ENCODE measurements at places on chromosomes 1 and 21.

- no peak for DNase-seq
These were observed 11.9 kb upstream of the RPS6KA1 start for GRCh38 chr1:26517766-26518049.

GRCh38 chr1:91725989-91726721 is 159.8 kb downstream of the TGFBR3 start:
- DNase-seq, result peak; percentile 88

DNA sequence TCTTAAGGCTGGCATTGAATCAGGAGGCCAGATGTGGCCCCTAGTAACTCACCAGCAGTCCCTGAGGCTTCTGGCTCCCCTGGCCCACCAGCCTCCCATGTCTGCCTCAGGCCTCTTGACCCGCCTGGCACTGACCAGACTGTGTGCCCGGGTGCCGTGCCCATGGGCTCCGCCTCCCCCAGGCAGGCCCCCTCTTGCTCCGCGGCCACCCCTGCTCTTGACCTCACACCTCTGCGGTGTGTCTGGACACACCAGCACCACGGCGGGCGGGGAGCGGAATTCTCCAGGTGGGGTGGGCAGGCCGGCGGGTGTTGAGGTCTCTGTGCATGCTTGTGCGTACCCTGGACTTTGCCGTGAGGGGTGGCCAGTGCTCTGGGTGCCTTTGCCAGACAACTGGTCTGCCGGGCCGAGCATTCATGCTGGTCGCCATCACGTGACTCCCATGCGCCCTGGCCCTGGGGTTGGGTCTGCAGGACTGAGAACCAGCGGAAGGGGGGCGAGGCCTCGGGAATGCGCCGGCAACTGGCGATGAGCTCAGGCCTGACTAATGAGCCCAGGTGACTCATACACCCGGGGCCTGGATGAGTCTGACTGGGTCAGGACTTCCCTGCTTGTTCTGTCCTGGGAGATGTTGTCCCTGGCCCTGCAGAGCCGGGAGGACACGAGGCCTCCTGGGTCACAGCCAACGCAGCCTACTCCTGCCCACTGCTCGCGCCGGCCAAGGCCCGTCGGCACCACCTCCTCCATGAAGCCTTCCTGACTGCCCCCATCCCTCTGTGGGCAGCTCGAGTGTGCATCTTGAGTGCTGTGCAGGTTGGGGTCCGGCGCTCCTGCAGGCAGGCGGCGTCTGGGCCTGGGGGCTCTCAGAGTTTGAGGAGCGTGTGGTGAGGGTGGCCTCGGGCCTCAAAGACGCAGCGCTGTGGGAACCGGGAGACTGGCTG is 22.6 kb downstream of the COL18A1 start:
- DNase-seq, result peak; percentile 82

DNA sequence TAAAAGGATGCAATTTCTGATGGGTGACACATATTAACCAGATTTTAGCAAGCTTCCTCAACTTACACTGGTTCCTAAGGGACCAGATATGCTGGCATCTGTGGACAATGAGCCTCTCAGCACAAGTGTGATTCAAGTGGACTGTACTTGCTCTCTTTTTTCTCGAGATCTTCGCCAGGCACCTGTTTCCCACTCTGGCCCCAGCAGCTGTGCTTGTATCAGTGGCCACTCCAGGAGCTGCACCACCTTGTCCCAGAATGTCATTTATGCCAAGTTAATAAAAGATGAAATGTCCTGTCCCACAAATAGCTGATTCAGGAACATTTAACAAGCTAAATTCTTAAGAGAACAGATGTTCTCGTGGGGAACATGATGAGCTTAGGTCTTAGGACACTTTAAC is 14.6 kb downstream of the C1orf198 start:
- DNase-seq, result no peak

DNA sequence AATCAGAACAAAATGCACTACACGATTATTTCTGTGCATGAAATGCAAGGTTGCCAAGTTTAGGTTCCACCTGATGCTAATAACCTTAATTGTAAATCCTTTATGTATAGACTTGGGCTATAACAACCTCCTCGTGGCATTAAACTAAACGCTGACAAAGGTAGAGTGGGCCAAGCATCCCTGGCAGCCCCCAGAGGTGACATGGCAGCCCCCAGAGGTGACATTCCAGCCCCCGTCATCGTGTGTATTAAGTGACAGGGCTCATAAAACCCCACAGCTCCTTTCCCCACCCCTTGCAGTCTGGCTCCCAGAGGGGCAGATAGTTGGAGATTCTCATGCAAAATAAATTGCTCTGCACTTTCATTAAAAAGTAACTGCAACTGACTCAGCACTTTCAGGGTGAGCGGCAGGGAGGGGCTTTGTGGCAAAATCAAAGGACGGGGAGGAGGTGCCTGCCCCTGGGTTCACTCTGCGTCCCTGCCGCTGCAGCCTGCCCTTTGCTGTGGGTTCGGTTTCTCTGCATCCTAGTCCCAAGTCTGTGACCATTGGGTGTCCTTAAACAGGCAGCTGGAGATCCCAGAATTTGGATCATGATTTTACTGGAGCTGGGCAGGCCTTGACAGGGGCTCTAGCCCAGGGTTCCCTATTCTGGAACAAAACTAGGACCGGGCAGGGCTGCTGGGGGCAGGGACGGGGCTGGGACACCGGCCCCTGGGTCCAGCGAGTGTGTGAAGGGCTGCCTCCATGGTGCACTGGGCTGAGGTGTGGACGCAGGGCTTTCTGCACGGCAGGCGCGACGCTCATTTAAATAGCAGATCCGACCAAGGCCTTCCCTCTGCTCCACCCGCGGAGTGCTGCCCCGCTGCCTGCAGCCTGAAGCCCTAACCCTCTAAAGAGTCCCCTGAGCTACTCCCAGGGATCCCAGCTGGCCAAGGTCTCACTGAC is 234.9 kb upstream of the VAMP3 start:
- DNase-seq, result no peak

DNA sequence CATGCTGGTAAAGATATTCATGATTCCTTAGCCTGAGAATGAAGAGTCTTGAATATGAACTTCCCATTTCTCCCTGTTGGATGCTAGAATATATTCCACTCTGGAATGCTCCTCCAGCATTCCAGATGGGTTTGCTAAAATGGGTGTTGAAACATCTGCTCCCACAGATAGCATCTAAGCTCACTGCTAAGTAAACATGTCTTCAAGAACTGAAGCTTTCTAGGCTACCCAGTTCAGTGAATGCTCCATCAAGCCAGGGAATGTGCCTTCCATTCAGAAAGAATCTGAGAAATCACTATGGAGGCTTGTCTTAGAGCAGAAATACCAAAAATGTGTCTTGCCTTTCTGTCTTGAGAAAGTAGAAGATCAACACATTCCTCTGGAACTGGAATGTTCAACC is 81.1 kb downstream of the TNFSF18 start:
- peak; percentile 88 for DNase-seq

DNA sequence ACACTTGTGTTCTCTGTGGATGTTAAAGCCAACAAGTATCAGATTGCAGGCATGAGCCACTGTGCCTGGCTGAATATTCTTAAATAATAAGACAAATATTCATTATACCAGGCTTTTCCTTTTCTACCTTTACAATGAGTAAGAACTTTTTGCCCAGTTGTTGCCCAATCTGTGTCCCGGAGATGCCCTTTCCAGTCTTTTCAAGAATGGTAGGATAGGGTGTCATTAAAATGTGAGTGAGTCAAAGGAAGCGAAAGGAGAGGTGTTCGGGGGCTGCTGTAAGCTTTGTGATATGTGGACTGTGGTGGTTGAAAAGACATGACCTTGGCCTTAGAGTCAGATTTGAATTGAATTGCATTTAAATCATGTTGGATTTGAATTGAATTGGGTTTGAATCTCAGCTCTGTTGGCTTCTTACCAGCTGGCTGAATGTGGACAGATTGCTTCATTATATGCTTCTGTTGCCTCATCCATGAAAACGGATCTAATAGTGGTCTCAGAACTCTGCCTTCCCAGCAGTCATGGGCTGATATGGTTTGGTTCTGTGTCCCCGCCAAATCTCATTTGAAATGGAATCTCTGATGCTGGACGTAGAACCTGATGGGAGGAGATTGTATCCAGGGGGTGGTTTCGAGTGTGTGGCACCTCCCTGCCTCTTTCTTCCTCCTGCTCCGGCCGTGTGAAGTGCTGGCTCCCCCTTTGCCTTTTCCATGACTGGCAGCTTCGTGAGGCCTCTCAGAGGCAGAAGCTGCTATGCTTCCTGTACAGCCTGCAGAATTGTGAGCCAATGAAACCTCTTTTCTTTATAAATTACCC is 22.7 kb upstream of the AADACL3 start:
- DNase-seq, result peak; percentile 60

GRCh38 chr1:232249861-232250777 is 379.8 kb downstream of the SIPA1L2 start:
- no peak for DNase-seq

- no peak for DNase-seq
These were observed 374.5 kb downstream of the PLA2G4A start for GRCh38 chr1:187203257-187203656.

- DNase-seq, result no peak
These were observed 64.8 kb upstream of the ZNF281 start for GRCh38 chr1:200474633-200475032.

GRCh38 chr1:156076609-156077429 is 5.4 kb downstream of the MEX3A start:
- no peak for DNase-seq

DNA sequence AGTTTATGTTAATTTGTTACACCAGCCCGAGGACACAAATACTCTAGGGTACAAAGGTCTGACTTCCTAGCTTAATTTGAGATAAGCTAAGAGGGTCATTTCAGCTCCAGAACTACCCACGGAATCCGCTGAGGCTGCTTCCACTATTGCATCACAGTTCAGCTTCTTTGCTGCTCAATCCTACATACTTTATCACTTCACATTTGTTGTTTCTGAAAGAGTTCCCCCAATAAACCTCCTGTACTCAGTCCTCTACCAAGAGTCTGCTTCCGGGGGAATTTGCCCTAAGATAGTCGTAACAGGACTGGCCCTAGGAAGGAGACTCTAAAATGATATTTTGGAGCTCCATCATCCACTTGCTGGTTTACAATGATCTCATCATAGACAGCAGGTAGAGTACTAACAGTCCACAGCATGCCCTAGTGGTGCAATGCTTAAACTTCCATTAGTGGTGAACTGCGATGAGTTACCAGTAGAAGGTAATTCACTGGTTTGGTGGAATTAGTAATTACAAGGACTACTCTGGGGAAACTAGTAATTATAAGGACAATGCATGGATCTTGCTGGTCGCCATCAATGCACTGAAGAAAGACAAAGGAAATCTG is 229.3 kb downstream of the USH2A start:
- DNase-seq, result no peak

DNA sequence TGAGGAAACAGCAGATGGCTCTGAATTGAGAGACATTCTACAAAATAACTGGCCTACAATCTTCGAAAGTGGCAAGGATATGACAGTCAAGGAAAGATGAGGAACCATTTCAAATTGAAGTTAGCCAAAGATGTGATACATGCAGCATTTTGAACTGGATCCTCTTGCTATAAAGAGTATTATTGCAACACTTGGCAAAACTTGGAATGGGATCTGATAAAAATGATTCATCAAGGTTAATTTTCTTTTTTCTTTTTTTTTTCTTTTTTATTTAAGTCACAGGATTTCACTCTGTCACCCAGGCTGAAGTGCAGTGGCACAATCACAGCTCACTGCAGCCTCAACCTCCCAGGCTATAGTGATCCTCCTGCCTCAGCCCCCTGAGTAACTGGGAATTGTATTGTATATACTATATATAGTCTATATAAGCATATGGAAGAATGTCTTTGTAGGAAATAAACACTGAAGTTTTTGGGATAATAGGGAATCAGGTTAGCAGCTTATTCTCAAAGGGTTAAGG is 49.8 kb upstream of the GJA8 start:
- no peak for DNase-seq

DNA sequence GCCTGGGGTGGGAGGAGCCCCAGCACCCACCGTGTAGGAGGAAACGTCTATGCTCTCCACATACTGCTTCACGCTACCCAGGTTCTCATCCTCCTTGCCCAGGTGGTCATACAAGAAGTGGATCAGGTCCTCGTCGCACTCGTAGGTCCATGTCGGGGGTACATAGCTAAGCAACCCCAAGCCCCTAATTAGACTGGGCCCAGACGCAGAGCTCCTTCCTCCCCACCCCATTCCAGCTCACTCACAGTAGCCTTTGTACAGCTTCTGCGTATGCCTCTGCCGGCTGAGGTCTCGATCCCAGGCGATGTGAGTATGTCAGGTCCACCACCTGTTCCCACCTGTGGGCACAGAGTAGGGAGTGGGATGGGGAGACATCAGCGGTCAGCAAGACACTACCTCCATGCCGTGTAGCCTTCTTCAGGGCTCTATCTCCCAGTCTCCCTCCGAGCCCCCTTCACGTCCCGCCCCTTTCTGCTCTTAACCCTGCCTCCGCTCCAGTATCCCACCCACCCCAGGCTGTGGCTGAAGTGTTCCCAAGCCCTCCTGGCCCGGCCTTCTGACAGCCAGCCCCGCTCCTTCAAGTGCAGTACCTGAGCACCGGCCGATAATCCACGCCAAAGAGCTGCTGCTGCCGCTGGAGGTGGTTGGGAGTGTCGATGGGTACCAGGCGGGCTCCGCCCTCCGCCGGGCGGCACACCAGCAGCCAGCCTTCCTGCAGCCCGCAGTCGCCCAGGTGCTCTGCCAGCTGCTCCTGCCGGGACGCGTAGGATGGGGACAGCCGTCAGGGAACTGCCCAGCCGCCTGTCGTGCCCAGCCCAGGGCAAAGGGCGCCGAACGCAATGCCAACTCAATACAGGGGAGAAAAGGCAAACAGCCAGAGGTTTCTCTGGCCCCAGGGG is 919 bp downstream of the HECTD3 start:
- DNase-seq, result no peak

DNA sequence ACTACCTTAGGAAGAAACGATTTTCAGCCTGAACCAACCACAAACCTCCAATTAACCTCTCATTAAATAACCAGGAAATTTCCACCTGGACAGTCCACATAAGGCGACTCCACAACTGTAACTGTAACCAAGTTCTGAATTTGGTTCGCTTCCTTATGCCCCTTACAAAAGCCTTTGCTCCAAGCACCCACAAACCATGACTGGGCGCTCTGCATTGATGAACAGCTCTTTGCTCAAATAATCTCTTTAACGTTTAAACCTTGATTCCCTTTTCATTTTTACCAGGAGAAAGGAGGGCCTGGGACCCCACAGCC is 38.2 kb upstream of the ZNF124 start:
- DNase-seq, result peak; percentile 23

DNA sequence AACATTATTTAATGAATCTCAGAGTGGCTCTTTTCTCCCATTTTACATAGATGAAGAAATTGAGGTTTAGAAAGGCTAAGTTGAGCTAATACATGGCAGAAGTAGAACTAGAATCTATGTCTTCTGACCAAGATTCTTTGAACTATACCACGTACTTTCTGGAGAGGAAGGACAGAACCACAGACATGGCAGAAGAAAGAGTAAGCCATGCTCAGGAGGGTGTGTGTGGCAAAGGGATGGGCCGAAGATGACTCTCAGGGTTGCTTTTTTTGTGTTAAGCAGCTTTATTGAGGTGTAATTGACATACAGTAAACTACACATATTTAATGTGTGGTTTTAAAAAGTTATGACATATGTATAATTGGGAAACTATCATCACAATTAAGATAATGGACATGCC is 69.5 kb downstream of the PEX14 start:
- DNase-seq, result no peak

DNA sequence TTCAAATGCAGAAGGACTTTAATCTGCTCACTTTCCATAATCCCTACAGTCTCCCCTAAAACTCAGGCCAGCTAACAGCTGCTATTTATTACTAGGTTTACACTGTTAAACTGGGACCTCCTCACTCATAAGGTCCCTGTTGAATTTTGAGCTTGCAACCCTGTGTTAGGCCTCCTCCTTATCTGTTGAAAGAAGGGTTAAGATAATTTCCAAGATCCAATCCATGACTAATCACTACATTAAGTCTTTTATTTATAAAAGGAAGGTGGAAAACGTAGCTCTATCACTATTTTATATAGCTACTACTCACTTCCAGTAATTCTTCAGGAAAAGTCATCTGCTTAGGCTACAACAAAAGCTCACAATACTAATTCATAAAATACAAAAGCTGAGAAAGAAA is 79.5 kb downstream of the EVI5 start:
- DNase-seq, result peak; percentile 75
